ENCODE measurements at places on chromosomes 3 and 15.

GRCh38 chr15:77864211-77865105 is 213.1 kb downstream of the TBC1D2B start:
- no peak for DNase-seq

DNA sequence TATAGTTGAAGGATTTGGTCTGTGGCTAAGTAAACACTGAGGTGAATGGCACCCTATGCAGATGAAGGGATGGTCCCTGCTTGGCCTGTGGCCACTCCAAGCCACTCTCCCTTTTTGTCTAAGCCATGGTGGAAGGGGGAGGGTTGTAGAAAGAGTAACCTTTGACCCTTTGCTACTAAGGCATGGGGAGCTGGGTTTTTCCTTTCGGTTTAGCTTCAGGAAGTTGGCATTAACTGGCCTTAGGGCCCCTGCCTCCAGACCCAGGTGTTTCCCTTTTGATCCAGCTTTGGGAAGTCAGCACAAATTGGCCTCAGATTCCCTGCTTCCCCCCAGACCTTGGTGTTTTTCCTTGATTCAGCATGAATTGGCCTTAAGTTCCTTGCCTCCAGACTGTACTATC is 49.5 kb downstream of the EFCAB12 start:
- no peak for DNase-seq

GRCh38 chr15:77631745-77632533 is 773 bp downstream of the LINGO1 start:
- no peak for DNase-seq

DNA sequence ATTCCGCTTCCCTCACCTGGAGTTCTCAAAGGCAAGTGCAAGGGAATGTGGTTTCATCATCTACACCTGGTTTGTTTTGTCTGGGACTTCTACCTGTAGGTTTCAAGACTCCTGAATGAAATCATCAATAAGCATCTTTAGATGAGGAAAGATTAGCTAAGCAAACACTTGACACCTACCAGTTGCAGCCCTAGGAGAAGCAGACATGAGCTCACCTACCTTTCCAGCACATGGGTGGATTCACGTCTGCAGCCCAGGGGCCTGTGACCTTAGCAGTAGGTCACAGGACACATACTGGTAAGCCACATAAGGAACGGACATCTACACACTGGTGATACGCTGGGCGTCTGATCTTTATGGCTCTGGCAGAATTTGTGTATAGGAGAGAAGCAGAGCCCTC is 26.7 kb downstream of the SLCO2A1 start:
- DNase-seq, result no peak

DNA sequence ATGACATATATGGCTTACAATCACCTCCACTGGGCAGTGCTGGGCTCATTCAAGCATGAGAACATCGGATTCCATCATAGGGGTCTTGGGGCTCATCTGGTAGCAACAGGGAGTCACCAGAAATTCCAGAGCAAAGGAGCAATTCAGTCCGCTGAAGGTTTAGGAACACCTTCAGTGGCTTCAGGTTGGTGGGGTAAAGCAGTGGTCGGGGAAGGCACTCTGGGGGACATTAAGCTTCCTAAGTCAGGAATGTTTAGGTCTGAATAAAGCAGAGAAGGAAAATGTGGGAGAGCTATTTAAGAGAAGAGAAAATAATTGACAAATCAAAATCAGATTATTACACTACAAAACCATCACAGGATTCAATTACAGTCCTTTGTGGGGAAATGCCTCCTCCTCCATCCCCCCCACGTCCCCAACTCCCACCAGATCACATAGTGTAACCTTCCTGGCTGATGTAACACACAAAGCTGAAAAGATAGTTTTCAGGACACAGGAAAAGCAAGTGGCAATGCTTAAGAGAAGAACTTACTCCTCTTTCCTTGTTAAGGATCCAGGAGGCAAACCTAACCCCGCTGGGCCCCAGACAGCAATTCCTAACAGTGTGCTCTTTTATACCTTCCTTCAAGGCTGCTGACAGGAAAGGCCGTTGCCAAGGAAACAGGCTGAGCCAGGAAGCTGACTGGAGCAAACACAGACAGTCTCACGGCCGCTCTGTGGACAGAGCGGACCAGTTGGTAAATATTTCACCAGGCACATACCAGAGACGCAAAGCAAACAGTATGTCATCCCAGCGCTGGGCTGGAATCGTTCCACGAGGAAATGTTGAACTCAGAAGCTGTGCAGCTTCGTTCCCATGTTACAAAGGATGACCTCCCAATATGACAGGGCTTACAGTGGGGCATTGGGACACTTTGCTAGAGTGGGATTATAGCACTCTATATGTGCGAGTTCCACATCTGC is 57.5 kb upstream of the LMCD1 start:
- DNase-seq, result no peak

GRCh38 chr15:43274136-43274535 is 7.4 kb upstream of the TGM5 start:
- DNase-seq, result no peak

GRCh38 chr3:177561769-177562392 is 364.6 kb upstream of the TBL1XR1 start:
- DNase-seq, result no peak

DNA sequence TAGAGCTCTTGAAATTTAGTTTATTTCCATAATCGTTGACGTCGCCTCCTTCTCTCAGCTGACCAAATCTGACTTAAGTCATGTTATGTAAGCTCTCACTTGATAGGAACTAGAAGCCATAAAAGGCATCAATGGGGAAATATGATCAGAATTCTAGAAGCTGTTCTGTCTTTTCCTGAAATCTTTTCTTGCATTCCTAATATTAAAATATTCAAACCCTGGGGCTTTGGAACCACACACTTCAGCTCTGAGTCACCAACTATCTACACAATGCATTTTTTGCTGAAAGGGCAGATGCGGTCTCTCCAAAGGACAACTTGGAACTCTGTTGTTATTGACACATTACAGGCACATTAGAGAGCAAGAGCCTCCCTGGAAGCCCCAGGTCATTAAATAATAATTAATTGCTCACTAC is 91.3 kb downstream of the LARS2 start:
- no peak for DNase-seq

GRCh38 chr3:10337323-10338163 is 16.6 kb upstream of the SEC13 start:
- no peak for DNase-seq

DNA sequence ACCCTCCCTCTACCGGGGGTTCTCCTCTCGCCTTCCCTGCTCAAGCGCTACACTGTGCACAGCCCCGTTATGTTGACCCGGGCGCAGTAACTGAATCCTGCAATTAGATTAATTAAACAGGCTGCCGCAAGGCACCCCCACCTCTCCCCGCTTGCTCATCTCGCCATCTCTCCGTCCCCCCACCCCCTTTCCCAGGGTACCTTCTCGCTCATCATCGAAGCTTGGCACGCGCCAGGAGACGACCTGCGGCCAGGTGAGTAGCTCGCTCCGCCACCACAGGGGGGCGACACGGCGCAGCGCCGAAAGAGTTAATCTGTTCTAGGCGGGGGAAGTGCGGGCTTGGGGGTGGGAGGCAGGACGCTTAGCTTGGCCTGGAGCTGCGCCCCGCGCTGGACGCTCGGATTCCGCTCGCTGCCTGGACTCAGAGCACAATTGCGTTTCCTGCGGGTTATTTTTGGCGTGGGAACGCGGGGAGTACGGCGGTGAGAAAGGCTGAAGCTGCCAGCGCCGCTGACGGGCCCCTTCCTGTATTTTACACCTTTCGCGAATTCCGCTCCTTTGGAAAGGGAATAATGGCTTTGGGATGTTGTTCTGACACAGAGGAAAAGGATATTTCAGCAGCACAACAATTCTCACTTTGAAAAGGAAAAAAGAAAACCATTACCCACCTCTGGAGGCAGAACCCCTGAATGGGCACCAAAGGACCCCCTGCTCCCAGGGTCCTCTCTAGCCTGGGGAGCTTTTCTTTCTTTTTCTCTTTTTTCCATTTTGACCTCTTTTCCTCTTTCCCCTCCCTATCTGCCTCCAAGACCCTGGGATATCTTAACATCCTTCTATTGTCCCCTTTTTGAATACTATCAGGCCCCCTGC is 1.5 kb downstream of the DLL4 start:
- DNase-seq, result no peak

DNA sequence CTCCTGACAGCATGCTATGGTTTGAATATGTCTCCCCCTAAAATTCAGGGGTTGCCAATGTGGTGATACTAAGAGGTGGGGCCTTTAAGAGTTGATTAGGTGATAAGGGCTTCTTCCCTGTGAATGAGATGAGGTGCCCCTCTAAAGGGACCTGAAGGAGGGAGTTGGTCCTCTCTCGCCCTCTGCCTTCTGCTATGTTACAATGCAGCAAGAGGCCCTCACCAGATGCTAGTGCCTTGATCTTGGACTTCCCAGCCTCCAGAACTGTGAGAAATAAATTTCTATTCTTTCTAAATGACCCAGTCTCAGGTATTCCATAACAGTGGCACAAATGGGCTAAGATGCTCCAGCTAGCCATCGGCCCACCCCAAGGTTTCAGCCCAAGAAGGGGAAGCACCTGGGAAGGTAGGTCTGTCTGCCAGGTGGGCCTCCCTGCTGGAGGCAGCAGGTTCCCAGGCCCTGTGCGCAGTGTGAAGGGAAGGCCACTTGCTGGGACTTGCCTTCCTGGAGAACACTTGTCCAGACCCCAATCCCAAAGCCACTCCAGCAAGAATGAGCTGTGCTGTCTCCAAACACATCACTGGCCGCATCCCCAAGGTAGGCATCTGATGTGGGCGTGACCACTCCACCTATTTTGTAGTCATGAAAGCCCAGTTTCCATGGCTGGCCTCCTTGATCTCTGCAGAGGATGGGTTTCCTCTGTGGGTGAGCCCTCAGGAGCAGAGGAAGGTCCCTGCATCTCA is 9.0 kb downstream of the TGM4 start:
- no peak for DNase-seq

DNA sequence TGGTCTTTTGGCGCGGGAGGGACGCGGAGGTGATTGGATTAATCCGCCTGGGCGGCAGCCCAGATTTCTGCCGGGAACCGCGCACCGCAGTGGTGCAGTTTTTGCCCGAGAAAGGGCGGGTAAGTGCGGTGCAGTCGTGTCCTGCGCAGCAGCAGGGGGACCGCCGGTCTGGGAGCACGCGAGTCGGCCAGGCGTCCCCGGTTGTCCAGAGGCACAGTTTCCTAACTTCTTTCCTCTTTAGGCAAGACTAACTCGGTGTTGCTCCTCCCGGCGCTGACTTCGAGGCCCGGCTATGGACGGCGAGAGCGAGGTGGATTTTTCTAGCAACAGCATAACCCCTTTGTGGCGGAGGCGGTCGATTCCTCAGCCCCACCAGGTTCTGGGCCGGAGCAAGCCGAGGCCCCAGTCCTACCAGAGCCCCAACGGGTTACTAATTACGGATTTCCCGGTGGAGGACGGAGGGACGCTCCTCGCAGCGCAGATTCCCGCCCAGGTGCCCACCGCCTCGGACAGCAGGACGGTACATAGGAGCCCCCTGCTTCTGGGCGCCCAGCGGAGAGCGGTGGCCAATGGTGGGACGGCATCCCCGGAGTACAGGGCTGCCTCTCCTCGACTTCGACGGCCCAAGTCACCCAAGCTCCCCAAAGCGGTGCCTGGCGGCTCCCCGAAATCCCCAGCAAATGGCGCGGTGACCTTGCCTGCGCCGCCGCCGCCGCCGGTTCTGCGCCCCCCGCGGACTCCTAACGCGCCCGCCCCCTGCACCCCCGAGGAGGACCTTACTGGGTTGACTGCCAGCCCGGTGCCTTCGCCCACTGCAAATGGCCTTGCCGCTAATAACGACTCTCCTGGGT is 736 bp downstream of the ARHGEF26 start:
- peak; percentile 12 for DNase-seq

DNA sequence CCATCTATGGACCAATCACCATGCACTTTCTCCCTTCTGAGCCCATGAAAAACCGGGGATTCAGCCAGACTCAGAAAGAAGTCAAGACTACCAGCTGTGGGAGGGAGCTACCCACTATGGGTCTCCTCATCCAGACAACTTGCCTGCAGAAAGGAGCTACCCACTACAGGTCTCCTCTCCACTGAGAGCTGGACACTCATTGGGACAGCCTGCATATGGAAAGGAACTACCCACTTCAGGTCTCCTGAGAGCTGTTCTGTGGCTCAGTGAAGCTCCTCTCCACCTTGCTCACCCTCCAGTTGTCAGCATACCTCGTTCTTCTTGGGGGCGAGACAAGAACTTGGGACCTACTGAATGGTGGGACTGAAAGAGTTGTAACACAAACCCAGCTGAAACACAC is 22.3 kb upstream of the ZBED2 start:
- no peak for DNase-seq

- no peak for DNase-seq
Measured at GRCh38 chr15:30922480-30923311, 19.0 kb downstream of the FAN1 start.

GRCh38 chr3:129226374-129226773 is 23.0 kb upstream of the COPG1 start:
- peak; percentile 92 for DNase-seq

GRCh38 chr15:89835176-89835564 is 20.5 kb upstream of the ANPEP start:
- DNase-seq, result peak; percentile 1

- DNase-seq, result peak; percentile 59
Measured at GRCh38 chr15:58269455-58270414, 131.6 kb downstream of the AQP9 start.

DNA sequence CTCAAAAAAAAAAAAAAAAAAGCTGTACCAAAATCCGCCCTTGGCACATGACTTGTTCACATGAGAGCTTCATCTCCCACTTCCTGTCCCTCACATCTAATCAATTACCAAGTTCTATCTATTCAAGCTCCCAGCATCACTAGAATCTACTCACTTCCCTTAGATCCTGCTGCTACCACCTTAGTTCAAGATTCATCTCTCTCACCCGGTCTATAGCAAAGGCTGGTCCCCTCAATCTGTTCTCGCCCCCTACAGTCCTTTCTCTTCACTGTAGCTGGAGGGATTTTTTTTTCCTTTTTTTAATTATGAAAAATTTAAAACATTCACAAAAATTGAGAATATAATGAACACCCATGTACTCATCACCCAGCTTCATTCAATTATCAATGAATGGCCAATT is 16.7 kb upstream of the GPR160 start:
- no peak for DNase-seq

DNA sequence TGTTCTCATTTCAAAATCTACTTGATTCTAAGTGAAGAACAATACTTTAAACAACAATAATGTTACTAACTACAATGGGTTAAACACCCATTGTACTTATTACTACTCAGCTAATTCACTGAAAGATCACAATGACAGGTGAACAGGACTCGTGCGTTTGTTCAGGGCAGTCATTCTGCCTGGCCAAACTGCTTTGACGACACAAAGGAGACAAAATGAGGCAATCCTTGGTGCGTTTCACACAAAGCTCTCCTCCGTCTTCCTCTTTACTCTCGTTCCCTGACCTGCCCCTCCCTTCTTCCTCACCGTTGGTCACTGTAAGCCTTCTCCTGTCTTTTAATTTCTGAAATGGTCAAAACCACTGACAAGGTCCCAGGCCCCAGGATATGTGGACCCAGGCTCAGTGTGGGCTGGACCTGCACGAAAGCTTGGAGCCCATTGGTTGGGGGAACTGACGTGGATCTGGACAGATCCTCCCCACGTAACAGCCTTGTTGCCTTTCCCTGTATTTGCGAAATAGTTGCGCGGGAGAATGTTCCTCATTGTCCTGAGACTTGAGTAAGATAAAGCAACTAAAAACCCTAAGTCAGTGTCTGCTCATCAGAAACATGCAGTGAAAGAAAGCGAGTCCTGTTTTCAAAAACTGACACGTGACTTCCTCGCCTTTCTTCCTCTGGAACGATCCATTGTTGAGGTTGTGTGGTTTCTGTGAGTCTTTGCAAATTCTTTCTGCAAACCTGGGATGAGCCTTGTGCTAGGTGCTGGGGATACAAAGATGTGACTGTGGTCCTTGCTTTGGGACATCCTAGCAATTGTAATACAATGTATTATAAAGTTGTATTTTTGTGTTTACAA is 147.1 kb upstream of the RGMA start:
- DNase-seq, result peak; percentile 98

Measured in CD14-positive monocyte (primary cell).